Activated CD4-positive, alpha-beta T cell treated with anti-CD3 and anti-CD28 coated beads, Interleukin-2, amount 10 ng/mL, durations not matched to agents 7 days and 5 days (primary cell): ENCODE measurements at places on chromosomes 3 and 15. TPM values are rescaled to one million over a fixed set of nuclear protein-coding genes. Genes with fewer than 3 reads are reported as not detected.

Gene TERC
- total RNA-seq, result 1.8 TPM

GRCh38 chr3:157594413-157594812, 91.2 kb upstream of the VEPH1 start:
- DNase-seq, result no peak

DNA sequence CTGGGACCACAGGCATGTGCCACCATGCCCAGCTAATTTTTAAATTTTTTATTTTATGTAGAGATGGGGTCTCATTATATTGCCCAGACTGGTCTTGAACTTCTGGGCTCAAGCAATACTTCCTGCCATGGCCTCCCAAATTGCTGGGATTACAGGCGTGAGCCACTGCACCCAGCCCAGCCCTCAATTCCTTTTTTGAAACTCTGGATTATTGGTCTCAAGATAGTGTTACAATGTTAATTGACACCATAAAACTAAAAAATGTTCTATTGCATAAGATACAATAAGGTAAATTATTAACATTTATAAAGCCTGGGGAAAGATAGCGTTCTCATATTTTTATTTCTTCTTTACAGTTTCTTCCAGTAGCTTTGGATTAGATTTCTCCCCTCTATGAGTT, 3.9 kb upstream of the NFKBIZ start:
- DNase-seq, result no peak

- DNase-seq, result no peak
Observed at GRCh38 chr3:137205394-137206045, 247.7 kb downstream of the IL20RB start.

- DNase-seq, result no peak
Observed at GRCh38 chr3:41502481-41502880, 303.2 kb downstream of the CTNNB1 start.

GRCh38 chr3:153897025-153897723, 224.0 kb upstream of the ARHGEF26 start:
- DNase-seq, result no peak

- DNase-seq, result no peak
Observed at GRCh38 chr3:78751266-78751665, 1016.5 kb downstream of the ROBO1 start.
